Anterior cingulate cortex (tissue), 58 donors: ENCODE measurements at places on chromosomes 13 and 19.

DNA sequence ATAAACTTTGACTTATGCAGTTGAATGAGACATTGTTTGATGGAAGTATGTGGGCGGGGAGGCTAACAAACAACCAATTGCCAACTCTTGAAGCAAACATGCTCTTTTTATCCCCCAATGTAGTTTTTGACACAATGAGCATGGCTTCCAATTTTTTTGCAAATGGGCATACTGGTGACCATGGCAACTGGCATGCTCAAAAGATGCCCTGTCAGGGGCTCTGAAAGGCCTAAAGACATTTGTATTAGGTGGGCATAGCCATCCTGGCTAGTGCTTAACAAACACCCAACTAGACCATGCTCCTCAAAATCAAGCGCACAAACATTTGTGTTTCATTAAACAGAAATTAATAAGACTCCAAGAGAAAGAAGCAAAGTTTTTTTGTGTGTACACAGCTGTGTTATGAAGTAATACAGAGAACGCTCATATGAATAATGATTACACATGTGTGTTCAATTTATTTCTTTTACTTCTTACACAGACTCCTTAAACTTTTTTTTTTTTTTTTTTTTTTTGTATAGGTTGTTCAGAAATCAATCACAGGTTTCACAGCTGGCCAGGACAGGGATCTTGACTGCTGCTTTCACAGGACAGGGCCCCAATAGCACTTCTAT is 95.6 kb downstream of the DLEU7 start:
- no peak for DNase-seq

DNA sequence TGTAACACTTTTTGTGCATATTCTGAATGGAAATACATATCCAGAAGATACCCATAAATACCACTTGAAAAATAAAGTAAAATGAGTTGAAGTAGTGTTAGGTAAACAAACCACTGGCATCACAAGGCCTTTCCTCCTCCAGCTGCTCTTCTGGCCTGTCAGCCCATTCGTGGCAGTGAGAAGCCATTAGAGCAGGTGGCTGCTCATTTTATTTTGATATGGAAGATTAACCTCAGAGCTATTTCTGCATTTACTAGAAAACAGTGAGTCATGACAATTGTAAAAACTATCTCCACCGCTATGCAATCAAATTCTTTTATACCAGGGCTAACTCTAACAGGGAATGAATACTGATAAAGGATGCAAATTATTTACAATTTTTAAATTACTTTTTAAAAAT is 2898.1 kb downstream of the PCDH9 start:
- DNase-seq, result no peak

DNA sequence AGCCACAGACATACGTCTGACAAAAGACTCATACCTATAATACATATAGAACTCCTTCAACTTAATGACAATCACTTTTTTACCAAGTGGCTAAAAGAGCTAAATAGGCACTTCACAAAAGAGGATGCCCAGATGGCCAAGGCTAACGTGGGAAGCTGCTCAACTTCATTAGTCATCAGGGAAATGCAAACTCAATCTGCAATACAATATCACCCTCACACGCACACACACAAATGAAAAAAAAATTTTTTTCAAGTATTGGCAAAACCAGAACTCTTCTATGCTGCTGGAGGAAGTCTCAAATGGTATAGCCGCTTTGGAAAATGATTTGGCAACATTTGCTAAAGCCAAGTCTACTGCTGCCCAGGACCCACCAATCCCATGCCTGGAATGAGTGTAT is 14.6 kb upstream of the DNMT1 start:
- DNase-seq, result no peak

- DNase-seq, result no peak
These were observed 23.2 kb downstream of the IGFL3 start for GRCh38 chr19:46101293-46101692.

DNA sequence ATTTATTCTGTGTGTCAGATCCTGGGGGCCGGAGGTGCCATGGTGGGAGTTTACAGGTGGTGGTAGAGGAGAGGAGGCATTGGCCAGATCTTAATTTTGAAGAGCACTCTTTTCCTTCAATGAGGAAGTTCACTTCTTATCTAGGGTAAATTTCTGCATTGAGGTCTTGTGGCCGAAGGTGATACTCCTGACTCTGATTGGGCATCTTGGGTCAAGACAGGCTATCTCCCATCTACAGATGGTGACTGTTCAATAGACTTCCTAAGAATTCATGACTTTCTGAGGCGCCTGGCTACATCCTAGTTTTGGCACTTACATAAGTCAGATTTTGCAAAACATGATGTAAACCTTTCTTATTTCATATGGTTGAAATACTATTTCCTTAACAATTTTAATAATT is 135.2 kb downstream of the SUCLA2 start:
- no peak for DNase-seq

DNA sequence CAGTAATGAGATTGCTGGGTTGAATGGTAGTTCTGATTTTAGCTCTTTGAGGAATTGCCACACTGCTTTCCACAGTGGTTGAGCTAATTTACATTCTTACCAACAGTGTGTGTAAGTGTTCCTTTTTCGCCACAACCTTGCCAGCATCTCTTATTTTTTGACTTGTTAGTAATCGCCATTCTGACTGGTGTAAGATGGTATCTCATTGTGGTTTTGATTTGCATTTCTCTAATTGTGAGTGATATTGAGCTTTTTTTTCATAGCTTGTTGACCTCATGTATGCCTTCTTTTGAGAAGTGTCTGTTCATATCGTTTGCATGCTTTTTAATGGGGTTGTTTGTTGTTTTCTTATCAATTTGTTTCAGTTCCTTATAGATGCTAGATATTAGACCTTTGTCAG is 245.0 kb downstream of the MTUS2 start:
- DNase-seq, result no peak

DNA sequence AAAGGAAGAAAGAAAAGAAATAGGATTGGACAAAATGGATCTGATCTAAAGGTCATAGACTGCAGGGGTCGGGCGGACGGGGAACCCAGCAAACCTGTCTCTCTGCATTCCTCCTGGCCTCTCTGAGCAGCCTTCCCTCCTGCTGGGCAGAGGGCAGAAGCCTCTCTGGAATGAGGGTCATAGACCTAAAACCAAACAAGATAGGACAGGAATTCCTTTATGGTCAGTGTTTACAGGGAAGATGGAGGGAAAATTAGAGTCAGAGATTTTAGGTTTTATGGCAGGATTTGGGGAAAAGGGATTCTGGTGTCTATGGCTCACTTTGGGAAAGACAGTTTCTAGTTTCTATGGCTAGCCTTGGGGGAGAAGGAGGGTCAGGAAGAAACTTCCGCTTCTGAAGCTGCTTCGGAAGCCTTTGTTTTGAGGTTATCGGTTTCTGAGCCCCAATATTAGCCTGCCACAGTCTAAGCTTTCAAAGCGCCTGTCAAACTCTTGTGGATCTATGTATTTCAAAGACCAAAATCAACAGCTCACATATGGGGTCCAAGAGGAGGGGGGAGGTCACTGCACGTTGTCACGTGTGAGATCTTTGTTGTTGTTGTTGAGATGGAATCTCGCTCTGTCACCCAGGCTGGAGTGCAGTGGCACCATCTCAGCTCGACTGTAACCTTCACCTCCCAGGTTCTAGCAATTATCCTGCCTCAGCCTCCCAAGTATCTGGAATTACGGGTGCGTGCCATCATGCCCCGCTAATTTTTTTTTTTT is 18.9 kb upstream of the DPRX start:
- no peak for DNase-seq

GRCh38 chr19:21838646-21839045 is 2.7 kb upstream of the ZNF43 start:
- no peak for DNase-seq

- DNase-seq, result no peak
These were observed 21.0 kb downstream of the UBAC2 start for GRCh38 chr13:99221567-99222239.

GRCh38 chr13:98584668-98585397 is 7.9 kb upstream of the STK24 start:
- DNase-seq, result no peak

GRCh38 chr13:32212421-32212820 is 102.7 kb downstream of the ZAR1L start:
- no peak for DNase-seq

GRCh38 chr13:27533155-27533643 is 82.8 kb upstream of the MTIF3 start:
- DNase-seq, result peak; percentile 65

GRCh38 chr13:99327126-99327525 is 19.9 kb upstream of the GPR183 start:
- no peak for DNase-seq

DNA sequence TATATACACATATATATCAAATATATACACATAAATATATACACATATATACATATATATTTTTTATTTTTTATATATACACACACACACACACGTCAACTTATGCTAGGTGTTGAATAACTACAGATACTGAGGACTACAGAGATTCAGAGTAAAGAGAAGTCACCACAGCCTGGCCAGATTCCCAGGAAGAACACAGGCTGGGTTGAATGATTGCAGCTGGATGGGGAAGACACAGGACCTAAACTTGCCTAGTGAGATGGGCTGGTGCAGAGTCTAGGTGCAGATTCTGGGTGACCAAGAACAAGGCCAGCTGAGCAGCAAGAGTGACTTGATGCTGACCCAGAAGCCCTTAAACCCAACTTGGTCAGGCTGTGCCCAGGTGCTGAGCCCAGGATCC is 241.3 kb downstream of the KCTD12 start:
- DNase-seq, result no peak

- no peak for DNase-seq
These were observed 48.0 kb upstream of the KATNAL1 start for GRCh38 chr13:30355384-30355699.
